Stimulated activated CD8-positive, alpha-beta memory T cell treated with anti-CD3 and anti-CD28 coated beads, Interleukin-2, amount 100 ng/mL, for 1 hour (primary cell): ENCODE measurements at places on chromosomes 1 and 21.

DNA sequence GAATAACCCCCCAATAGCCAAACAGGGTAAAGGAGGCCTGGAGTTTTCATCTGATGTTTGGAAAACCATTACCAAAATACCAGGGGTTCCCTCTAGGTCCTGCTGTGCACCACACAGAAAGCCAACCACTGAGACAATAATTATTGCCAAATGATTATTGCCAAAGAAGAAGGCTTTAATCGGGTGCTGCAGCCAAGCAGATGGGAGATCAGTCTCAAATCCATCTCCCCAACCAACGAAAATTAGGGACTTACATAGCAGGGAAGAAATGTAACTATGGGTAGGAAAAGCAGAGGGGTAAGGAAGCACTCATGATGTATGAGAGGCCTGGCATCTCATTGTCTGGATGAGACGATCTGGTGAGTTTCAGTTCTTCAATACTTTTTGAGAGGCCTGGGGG lies 28.8 kb upstream of the LPGAT1 start:
- no peak for DNase-seq

- no peak for DNase-seq
Measured at GRCh38 chr1:209838537-209838936, 10.8 kb downstream of the UTP25 start.

DNA sequence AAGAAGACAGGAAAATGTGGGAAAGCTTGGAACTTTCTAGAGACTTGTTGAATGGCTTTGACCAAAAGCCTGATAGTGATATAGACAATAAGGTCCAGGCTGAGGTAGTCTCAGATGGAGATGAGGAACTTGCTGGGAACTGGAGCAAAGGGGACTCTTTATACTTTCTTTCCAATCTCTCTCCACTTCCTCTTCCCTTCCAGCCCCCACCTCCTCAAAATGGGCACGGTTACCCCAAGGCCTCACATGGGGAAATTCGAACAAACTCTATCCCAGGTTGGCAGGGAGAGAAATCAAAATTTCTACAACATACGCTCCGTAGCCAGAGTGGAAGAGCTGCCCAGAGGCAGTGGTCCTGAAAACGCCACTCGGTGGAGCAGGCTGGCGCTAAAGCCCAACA lies 15.2 kb downstream of the PPT1 start:
- DNase-seq = no peak

GRCh38 chr1:209208648-209209047 lies 374.9 kb upstream of the CAMK1G start:
- DNase-seq = no peak

DNA sequence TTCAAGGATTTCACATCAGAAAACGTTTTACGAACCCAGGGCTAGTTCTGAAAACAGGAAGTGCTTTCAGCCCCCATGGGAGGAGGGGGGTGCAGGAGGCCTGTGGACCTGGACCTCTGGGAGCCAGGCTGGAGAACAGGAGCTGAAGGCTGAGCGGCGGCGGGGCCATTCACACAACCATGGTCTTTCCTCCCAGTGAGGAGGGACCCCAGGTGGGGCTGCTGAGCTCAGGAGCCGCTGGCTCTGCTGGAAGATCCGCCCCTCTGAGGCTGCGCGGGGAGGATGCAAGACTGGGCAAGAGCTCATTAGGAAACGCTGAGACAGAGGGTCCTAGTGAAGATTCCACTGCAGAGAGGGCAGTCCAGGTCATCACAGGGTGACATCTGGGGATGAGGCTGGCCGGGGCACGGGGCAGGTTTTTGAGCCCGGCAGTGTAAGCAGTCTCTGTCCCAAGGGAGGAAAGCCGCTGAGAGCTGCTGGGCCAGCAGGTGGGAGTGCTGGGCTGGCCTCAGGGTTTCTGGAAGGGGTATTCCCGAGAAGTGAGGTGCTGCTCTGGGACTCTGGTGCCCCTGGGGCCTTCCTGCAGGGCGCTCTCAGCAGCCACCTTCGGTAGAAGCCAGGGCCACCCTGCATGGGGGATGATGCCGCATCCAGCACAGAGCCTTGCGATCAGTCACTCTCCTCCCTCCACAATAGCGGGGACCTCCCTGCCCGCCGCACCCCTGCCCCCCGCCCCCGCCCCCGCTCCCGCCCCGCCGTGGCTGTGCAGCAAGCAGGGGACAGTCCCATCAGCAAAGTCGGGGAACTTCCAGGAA lies 7.5 kb downstream of the MX2 start:
- DNase-seq = no peak

DNA sequence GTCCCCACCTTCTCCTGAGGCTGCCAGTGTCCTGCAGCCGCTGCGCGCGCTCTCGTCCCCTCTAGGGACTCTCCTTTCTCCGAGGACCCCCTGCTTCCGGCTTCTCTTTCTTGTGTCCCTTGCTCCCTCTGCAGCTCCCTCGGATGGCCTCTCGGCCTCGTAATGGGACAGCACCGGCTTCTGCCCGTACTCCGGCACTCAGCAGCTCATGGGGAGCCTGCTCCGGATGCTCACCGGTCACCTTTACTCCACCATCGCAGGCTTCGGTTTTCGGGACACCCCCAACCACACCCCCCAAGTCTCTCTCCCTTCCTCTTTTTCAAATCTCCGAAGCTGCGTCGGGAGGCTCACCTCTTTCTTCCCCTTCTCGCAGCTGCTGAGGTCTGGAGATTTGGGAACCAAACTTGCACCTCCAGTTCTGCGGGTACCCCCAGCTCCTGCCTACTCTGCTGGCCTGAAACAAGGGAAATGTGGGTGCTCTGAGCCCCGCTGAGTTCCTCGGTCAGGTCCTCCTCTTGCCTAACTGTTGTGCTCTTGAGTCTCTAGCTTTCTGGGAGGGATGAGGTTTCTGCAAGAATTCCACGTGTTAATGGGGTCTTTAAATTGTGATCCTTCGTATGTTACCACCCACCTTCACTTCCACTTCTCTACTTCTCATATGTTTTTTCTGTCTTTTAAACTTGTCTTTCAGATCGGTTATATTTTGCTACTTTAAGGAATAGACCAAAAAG lies 930 bp downstream of the CDC14A start:
- peak; percentile 8 for DNase-seq

GRCh38 chr1:183277821-183278738 lies 92.0 kb downstream of the LAMC2 start:
- no peak for DNase-seq

GRCh38 chr1:47587891-47588582 lies 150.2 kb downstream of the FOXD2 start:
- DNase-seq = no peak

- no peak for DNase-seq
Measured at GRCh38 chr1:235108876-235109275, 19.8 kb downstream of the TOMM20 start.

DNA sequence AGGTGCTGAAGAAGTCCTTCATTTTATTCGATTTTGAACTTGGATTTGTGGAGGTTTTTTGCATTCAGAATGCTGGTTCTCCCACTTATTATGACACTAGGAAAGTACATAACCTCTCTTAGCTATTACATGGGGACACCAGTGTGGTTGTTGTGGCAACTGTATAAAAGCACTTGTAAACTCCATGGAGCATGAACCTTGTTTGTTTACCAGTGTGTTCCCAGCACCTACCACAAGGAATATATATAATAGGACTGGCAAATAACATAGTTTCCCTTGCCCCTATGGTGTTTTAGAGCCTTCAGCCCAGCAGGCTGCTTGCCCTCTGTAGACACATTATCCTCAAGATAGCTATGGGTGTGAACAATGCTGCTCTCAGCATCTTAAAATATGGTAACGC lies 43.1 kb downstream of the RASSF5 start:
- DNase-seq = no peak

DNA sequence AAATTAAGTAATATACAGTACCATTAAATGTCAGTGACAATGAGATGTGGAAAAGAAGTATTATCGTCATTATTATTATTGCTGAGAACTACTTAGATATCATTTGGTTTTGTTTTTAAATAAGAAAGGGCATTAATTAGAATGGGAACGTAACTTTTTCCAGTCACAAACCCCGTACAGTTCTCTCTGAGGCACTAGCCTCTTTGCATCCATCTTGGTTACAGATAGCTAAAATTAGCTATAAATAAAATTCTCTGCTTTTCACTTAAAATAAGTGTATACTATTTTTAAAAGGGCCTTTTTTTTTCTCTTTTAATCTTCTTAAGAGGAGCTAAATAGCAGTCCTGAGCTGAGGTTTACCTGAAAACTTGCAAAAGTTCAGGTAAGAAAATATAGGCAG lies 7.6 kb downstream of the PTGS2 start:
- DNase-seq = no peak

DNA sequence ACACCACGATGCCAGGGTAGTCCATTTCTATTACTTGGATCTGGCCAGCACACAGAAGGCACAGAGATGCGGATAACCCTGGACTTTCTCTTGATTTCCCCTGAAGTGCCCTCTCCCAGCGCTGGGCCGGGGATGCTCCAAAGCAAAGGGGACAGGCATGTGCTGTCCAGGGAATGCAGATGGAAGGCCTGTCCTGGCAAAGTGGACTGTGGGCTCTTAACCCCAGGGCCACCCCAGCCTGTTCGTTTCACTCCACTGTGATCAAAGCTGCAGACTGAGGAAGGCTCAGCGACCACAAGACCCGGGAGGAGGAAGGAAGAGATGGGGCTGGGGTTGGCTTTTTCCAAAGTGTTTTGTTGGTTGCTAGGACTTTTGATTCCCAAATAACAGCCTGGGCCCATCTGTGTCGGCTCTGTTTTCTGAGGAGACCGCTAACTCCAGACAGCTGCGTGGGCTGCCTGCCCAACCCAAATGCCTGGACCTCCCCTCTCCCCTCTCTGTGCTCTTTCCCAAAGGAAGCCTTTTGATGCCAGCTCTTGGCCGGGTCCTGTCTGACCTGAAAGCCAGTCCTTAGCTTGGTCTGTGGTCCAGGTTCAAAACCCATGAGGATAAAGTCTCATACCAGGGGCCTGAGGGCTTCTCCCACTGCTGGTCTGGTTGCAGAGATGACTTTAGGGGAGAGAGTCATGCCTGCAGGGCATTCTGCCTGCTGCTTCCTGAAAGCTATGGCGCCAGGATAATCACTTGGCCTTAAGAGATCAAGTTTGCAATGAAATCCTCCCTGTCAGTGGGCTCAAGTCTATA lies 119.6 kb upstream of the CD34 start:
- DNase-seq = no peak

- DNase-seq = no peak
Measured at GRCh38 chr1:12469493-12469892, 148.5 kb downstream of the DHRS3 start.

- DNase-seq = no peak
Measured at GRCh38 chr1:68015369-68015768, 35.1 kb downstream of the DIRAS3 start.

- no peak for DNase-seq
Measured at GRCh38 chr21:44654576-44655175, at the start of gene KRTAP12-4. Gene KRTAP12-4 (minus strand): TSS chr21:44654659. CDS start chr21:44654614, 45 bp downstream.

DNA sequence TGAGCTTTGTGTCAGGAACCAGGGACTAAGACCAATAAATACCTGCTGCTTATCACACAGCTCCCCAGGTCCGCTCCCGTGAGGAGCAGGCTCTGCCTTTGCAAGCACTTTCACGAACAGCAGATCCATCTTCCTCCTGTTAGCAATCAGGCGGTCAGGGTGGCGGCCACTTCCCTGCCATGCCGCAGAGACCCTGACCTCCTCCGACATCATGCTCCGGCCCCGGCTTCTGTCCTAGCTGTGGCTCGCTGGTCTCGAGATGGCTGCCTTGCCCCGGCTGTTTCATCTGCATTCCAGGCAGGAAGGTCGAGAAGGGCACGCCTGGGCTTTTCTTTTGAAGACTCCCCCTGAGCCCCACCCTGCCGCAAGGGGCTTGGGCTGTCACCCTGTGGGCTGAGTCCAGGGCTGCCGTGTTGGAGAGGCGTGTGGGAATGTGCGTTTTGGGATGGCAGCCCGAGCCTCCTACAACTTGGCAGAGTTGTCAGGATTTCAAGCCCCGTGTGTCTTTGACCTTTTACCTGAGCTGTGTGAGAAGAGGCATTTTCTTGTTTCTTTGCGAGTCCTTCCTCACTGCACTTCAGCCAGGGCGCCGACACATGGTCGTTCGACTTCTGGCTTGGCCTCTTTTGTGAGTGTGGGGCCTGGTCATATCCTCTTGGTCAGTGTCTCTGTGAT lies 59.5 kb downstream of the AGPAT3 start:
- no peak for DNase-seq

DNA sequence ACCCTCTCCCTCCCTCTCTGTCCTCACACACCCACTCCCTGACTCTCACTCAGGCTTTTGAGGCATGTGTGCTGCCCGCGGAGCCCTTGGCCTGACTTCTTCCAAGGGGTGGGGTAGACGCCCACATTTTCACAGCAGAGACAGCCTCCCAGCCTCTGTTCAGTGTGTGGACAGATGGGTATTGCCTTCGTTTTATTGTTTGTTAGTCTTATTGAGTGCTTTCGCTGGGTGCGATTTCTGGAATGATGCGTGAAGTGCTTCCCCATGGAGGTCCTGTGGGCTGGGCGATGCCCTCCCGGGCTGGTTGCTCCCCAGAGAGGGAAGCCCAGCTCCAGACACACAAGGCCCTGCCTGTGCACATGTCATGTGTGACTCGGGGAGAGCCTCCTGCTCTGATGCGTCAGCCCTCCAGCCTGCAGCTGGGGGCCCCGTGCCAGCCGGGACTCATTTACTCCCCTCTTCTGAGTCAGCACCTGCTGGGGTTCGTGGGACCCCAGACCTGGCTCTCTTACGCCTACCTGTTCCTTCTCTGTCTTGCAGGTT lies 14.7 kb downstream of the PDXK start:
- no peak for DNase-seq

- DNase-seq = no peak
Measured at GRCh38 chr1:16149702-16150488, 6.0 kb downstream of the EPHA2 start.

DNA sequence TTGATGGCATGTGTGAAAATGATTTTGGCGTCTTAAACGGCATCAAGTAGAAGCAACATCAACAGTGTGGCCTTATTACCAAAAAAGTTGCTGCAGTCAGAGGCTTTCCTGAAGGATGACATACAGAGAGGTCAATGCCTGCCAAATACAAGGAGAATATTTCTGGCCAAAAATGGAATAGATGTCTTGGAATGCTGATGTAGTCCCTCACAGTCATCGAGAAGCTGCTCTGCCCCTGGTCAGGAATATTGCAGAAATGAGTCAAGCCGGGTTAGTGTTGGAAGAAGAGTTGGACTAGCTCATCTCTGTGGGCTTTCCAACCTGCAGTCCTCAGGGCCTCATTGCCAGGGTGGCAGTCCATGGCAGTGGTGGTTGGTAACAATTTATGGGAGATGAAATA lies 42.1 kb downstream of the NOS1AP start:
- no peak for DNase-seq

GRCh38 chr1:75861831-75862230 lies 65.1 kb downstream of the MSH4 start:
- no peak for DNase-seq

GRCh38 chr1:12001249-12001917 lies 17.9 kb upstream of the MIIP start:
- no peak for DNase-seq

- DNase-seq = no peak
Measured at GRCh38 chr1:115134850-115135480, 45.7 kb upstream of the TSPAN2 start.

GRCh38 chr1:2184531-2184930 lies 10.0 kb downstream of the FAAP20 start:
- DNase-seq = no peak

- DNase-seq = no peak
Measured at GRCh38 chr1:84585803-84586202, 11.6 kb upstream of the CTBS start.

- no peak for DNase-seq
Measured at GRCh38 chr1:23149114-23149513, 19.5 kb downstream of the LUZP1 start.
